ENCODE measurements at places on chromosomes 12 and 14.

- DNase-seq = no peak
Measured at GRCh38 chr12:80291108-80291754, 152.8 kb upstream of the PTPRQ start.

DNA sequence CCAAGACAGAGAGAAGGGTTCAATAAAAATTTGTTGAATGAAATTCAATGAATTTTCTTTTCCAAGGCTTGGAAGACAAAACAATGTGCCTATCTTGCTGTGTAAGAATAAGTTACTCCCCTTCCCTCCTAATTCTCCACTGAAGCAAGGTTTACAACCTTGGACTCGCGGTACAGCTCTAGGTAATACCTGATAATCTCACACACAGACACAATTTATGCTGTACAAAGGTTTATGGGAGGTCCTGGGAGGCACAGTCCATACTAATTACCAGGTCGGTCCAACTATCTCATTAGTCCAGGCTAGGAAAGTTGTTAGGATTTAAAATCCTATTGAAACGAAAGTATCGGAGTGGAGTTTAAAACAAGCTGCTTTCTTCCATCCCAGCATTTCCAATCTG lies 42.6 kb downstream of the NELL2 start:
- no peak for DNase-seq

DNA sequence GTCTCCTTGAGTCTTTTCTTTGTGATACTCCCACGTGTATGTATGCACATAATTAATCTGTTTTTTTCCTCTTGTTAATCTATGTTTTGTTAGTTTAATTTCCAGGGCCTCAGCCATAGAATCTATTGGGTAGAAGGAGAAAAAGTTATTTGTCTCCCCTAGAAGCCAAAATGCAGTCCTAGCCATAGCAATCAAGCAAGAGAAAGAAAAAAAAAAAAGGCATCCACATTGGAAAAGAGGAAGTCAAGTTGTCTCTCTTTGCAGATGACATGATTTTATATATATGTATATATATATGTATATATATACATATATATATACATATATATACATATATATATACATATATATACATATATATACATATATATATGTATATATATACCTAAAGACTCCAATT lies 25.4 kb upstream of the ETV6 start:
- no peak for DNase-seq

DNA sequence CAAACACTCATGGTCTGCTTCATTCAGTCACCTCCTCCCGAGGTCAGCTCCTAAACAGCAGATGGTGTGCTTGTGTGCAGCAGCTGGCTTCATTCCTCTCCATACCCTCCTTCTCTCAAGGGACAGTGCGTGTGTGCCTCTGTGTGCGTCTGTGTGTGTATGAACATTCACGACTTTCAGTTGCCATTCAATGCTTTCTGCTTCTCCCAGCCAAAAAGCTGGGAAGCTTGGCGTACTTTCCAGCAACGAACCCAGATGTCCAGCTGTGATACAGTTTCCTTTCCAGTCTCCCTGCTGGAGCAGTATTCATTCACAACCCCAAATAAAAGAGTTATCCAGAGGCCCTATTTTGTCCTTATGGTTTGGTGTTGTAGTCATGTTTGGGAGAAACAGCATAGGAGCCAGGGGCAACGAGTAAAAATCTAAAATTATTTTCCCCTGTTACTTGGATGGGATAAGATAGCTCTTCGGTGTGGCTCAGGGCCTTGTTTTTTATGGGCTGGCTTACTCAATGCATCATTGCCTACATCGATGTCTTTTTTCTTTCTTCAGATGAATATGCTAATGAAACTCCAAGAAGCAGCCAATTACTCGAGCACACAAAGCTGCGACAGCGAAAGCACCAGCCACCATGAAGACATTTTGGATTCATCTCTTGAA lies 379.3 kb downstream of the NAV3 start:
- DNase-seq = peak; percentile 96

- DNase-seq = no peak
Measured at GRCh38 chr14:92719421-92719820, 29.0 kb downstream of the LGMN start.

All from NCI-H446 (cell line).